ENCODE measurements at places on chromosomes 5 and 9.

- DNase-seq, result no peak
Measured at GRCh38 chr5:9630251-9630650, at the start of gene TAS2R1. Gene TAS2R1 (minus strand): TSS chr5:9630351. CDS start chr5:9630032, 319 bp downstream.

DNA sequence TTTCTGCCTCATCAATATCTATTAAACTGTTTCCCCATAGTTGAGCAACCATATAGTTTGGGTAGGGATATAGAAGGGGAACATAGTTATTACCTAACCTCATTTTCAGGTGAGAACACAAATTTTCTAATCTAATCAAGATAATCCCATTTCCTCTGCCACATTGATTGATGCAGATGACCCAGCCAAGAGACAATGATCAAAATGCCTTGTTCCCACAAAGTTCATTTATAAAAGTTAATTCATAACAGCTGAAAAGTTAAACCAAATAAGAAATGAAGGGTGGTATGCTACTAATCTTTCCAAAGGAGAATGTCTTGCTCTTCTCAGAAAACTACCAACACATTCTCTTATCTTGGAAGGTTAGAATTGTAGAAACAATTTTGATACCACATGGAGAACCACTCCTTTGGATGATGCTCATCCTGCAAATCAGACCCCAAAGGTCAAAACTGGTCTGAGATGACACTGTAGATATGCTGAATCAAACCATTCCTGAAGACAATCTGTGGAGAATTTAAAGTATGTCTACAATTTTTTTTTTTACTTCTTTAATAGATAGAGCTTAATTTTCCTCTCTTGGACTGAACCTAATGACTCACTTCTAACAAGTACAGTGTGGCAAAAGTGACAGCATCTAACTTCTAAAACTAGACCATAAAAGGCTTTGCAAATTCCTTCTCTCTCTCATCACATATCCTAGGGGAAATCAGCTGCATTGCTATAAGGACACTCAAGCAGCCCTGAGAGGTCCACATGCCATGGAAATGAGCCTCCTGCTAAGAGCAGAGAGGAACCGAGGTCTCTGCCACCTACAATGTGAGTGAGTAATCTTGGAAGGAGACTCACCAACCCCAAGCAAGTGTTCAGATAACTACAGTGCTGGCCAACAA, 586.7 kb upstream of the TUSC1 start:
- no peak for DNase-seq

GRCh38 chr9:73773896-73774295, 622.2 kb downstream of the ANXA1 start:
- DNase-seq, result no peak

- DNase-seq, result no peak
Measured at GRCh38 chr5:124708086-124708485, 38.4 kb downstream of the ZNF608 start.

GRCh38 chr5:129508606-129509005, 48.5 kb downstream of the ADAMTS19 start:
- no peak for DNase-seq

GRCh38 chr9:116837018-116837989, 150.2 kb downstream of the TRIM32 start:
- DNase-seq, result no peak

- DNase-seq, result no peak
Measured at GRCh38 chr5:65874241-65874640, 52.1 kb upstream of the ERBIN start.
